Psoas muscle (tissue), 8 donors: ENCODE measurements at places on chromosomes 12 and 14. TPM values are rescaled to one million over a fixed set of nuclear protein-coding genes. Genes with fewer than 3 reads are reported as not detected.

Gene HOXC6
- total RNA-seq: 17.3 TPM

Gene RNF212B
- not detected for total RNA-seq

Gene MYF6
- 377 TPM for total RNA-seq

Gene M6PR
- 63.2 TPM for total RNA-seq

Gene MIPOL1
- total RNA-seq: 5.2 TPM

Gene AQP2
- not detected for total RNA-seq

Gene CLEC9A
- not detected for total RNA-seq

Gene MSRB3
- 61.4 TPM for total RNA-seq

Gene LBHD2
- total RNA-seq: not detected

Gene C3AR1
- total RNA-seq: 4.9 TPM

Gene PRKAB1
- total RNA-seq: 9.0 TPM

Gene CIDEB
- 1.8 TPM for total RNA-seq

Gene TAMALIN
- 12.1 TPM for total RNA-seq

Gene THAP2
- total RNA-seq: 3.8 TPM

Gene HOXC10
- 62.0 TPM for total RNA-seq

Gene ANKRD33
- total RNA-seq: not detected

Gene KRT71
- not detected for total RNA-seq

Gene ARMH4
- total RNA-seq: 0.58 TPM

Gene KERA
- total RNA-seq: not detected

Gene IFNG
- total RNA-seq: not detected

Gene PELI2
- total RNA-seq: 2.2 TPM
